ENCODE measurements at places on chromosomes 7 and 10. TPM values are rescaled to one million over a fixed set of nuclear protein-coding genes. Genes with fewer than 3 reads are reported as not detected.
A peak's percentile ranks its signal among the peaks of the same experiment; 100 is the strongest.

The GPR37 gene
- polyA plus RNA-seq, result not detected

The CTNNA3 gene
- not detected for polyA plus RNA-seq

The HTRA1 gene
- 23.5 TPM for polyA plus RNA-seq

The LIPM gene
- polyA plus RNA-seq, result not detected

DNA sequence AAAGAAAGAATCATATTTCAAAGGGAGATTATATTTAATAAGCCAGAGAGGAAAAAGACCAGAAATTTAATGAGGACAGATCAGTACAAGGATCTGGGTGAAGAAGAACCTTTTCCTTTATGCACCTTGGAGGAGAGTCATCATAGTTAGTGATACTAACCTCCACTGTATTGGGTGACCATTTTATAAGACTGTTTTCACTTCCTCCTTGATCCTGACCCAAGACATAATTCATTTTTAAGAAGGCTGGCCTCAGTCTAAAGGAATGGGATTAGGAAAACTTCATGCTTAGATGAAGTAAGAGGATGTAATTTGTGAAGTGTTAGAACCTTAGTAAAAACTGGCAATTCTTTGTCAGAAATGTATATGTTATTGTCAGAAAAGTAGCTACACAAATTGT, 68.6 kb downstream of the ADAM22 start:
- no peaks in the 10 kb centered on the region for H3K4me1 ChIP-seq
- no peaks in the 10 kb centered on the region for H3K27me3 ChIP-seq
- no peak overlapping the region for H3K27ac ChIP-seq
- no peak for DNase-seq
- H3K36me3 ChIP-seq, result no peaks in the 10 kb centered on the region
- H3K4me3 ChIP-seq, result no peak overlapping the region

- no peak for DNase-seq
- H3K36me3 ChIP-seq, result no peaks in the 10 kb centered on the region
- H3K4me1 ChIP-seq, result no peaks in the 10 kb centered on the region
- no peaks in the 10 kb centered on the region for H3K27me3 ChIP-seq
Measured at GRCh38 chr7:21107101-21107500, 320.4 kb upstream of the SP8 start.

GRCh38 chr10:72834183-72834825, 59.2 kb upstream of the OIT3 start:
- no peaks in the 10 kb centered on the region for H3K27me3 ChIP-seq
- H3K36me3 ChIP-seq, result no peaks in the 10 kb centered on the region
- no peak overlapping the region for H3K27ac ChIP-seq
- H3K4me3 ChIP-seq, result no peak overlapping the region
- peaks cover 3% of the 10 kb centered on the region for H3K4me1 ChIP-seq

- H3K4me1 ChIP-seq, result no peaks in the 10 kb centered on the region
- no peak overlapping the region for H3K27ac ChIP-seq
- H3K4me3 ChIP-seq, result no peak overlapping the region
- no peaks in the 10 kb centered on the region for H3K36me3 ChIP-seq
- DNase-seq, result no peak
Measured at GRCh38 chr10:63675171-63675570, 154.0 kb downstream of the REEP3 start.

DNA sequence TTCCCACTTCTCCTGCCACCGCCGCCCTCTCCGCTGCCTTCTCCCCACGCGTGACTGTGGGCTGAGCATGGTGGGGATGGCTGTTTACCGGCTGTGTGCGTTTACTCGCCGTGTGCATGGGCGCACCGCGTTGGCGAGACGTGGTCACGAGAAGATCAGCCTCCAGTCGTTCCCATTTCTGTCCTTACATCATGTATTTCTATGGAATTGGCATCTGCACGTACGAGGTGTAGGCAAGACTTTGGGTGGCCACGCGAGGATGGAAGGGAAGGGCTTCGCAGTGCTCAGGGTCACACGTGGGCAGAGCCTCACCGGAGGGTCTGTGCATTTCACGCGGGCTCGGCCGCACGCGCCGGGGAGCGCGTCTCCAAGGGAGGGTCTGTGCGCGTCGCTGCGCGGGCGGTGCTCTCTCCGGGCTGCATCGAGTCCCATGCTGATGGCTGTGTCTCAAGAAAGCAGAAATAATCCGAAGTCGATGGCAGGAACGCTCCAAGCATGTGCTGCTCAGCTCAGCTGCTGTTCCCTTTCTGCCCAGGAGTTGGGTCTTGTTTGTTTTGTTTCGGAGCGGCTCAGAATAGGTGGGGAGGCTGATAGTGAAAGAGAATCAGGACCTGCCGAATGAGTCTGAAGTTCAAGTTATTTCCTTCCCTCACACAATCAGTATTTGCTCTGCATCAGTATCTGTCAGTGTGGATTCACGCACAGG, 973 bp downstream of the CAMK1D start:
- no peaks in the 10 kb centered on the region for H3K27me3 ChIP-seq
- peak; percentile 86 for DNase-seq
- H3K36me3 ChIP-seq, result no peaks in the 10 kb centered on the region
- peaks cover 15% of the 10 kb centered on the region for H3K4me1 ChIP-seq
- H3K27ac ChIP-seq, result peak overlapping the region; percentile 58
- H3K4me3 ChIP-seq, result peak overlapping the region; percentile 79

GRCh38 chr7:101884671-101885596, 67.5 kb downstream of the CUX1 start:
- peaks cover 15% of the 10 kb centered on the region for H3K36me3 ChIP-seq
- no peaks in the 10 kb centered on the region for H3K27me3 ChIP-seq
- H3K27ac ChIP-seq, result no peak overlapping the region
- no peak overlapping the region for H3K4me3 ChIP-seq
- no peak for DNase-seq

GRCh38 chr7:101164071-101164840, 1.1 kb downstream of the VGF start:
- peaks cover 35% of the 10 kb centered on the region for H3K27me3 ChIP-seq
- DNase-seq, result peak; percentile 56
- peaks cover 18% of the 10 kb centered on the region for H3K4me1 ChIP-seq
- no peak overlapping the region for H3K27ac ChIP-seq
- H3K4me3 ChIP-seq, result no peak overlapping the region

- peak; percentile 92 for DNase-seq
- H3K27ac ChIP-seq, result peak overlapping the region; percentile 100
- H3K36me3 ChIP-seq, result no peaks in the 10 kb centered on the region
- H3K4me1 ChIP-seq, result peaks cover 9% of the 10 kb centered on the region
Measured at GRCh38 chr7:112449353-112449752, 907 bp upstream of the IFRD1 start.

- no peak overlapping the region for H3K27ac ChIP-seq
- H3K4me3 ChIP-seq, result no peak overlapping the region
- no peaks in the 10 kb centered on the region for H3K36me3 ChIP-seq
- no peaks in the 10 kb centered on the region for H3K4me1 ChIP-seq
Measured at GRCh38 chr10:33460505-33461294, 126.2 kb upstream of the NRP1 start.

- no peaks in the 10 kb centered on the region for H3K27me3 ChIP-seq
- no peaks in the 10 kb centered on the region for H3K36me3 ChIP-seq
- no peak overlapping the region for H3K4me3 ChIP-seq
- H3K4me1 ChIP-seq, result peaks cover 2% of the 10 kb centered on the region
Measured at GRCh38 chr10:77501846-77502261, 135.8 kb downstream of the KCNMA1 start.
